ENCODE measurements at places on chromosomes 5 and 9. TPM values are rescaled to one million over a fixed set of nuclear protein-coding genes. Genes with fewer than 3 reads are reported as not detected.

DNA sequence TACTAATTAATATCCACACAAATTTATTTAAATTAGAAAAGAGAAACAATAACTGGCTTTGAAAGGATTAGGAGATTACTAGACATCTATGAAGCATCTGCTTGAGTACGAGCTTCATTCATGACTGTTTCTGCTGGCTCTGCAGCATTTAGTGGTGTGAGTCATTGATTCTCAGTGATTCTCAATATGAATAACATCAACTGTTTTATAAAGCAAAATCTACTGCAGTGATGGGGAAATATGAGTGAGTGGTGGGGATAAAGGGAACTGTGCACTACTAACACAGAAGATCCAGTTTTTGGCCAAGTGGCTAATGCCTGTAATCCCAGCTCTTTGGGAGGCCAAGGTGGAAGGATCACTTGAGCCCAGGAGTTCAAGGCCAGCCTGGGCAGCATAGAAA lies 8.4 kb downstream of the FNBP1 start:
- peak; percentile 26 for DNase-seq

- DNase-seq, result no peak
Observed at GRCh38 chr9:34179213-34180136, 632 bp downstream of the UBAP1 start.

Gene CXCL14
- not detected for total RNA-seq

- DNase-seq, result no peak
Observed at GRCh38 chr5:106640511-106640910, 1030.2 kb downstream of the EFNA5 start.

DNA sequence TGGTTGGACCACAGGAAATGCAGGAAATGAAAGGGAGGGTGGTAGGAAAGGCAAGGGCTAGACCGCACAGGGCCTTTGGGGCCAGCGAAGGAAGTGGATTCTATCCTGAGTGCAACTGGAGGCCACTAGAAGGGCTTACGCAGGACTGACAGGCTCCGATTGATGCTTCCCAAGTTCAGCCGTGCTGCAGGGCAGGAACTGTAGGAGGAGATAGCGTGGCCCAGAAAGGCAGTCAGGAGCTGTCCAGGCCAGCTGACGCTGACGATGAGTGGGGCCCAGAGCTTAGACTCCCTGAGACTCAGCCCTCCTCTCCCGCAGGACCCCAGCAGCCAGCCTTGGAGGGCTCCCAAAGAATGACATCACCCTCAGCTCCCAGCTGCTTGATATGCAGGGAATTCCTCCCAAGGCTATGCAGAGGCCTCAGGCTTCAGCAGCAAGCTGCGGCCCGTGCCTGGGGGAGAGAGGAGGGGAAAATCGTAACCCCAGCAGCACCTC lies 48.8 kb downstream of the KCNIP1 start:
- DNase-seq, result peak; percentile 67

DNA sequence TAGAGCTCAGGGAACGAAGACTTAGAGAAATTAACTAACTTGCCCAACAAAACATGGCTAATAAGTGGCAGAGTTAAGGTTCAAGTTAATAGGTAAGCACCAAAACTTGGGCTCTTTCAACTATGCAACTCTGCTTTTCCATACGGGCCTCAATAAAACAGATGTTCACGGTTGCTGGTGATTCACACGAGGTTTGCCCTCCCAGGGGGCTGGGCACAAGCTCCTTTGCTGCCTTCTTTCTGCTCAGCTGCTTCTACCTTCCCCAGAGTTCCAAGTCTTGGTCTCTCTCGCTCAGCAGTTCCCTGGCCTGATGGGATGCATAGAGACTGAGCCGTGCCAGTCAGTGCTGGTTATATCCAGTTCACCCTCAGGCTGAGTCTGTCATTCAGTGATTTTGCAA lies 217.9 kb downstream of the SREK1 start:
- no peak for DNase-seq

GRCh38 chr9:109408759-109409462 lies 88.1 kb upstream of the EPB41L4B start:
- peak; percentile 43 for DNase-seq

DNA sequence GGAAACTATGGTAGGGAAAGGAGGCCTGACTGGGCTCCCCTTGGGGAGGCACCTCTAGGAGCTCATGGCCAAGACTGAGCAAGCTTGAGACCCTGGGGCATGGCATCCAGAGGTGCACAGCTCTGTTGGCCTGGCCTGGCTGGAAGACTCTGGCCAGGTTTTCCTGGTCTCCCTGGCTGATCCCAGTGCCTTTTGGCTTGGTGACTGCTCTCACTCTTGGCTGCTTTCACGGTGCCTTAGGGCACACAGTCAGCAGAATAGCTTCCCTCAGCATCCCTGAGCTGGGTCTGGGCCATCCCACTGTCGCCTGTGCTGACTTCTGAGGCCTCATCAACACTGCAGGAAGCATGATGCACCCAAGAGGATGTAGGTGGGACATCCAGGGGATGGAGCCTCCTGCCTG lies 13.4 kb upstream of the DELE1 start:
- no peak for DNase-seq

DNA sequence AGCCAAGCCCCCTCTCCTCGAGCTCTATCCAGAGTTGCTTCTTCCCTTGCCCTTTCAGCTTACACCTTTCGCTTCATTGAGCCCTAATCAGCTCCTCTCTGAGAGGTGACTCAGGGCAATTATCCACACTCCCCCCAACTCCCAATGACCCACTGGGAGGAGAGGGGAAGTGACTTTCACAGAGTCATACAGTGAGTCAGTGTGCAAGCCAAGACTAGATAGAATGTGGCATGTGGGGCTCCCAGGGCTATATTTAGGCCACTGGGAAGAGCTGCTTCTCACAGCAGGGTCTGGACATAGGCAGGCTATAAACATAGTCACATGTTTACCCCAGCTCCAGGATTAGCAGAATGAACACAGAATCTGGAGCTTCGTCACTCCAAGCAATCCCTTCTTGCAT lies 57.4 kb downstream of the NRG2 start:
- peak; percentile 70 for DNase-seq

Gene PCDHB9
- total RNA-seq, result 6.8 TPM

DNA sequence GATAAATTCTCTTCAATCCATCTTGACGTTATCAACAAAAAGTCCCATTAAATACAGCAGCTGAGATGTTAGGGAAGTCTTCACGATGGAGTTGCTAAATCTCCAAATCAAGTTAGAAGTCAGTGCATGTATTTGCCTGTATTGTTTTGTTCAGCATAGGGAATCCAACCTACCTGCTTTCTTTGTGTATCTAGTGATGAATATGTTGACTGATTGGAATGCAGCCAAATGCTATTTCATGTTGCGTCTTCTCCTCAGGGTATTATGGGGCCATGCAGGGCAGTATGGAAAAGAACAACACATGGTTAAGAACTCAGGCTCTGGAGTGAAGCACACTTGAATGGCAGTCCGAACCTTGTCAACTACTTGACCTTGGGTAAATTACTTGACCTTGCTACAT lies 529.5 kb upstream of the ZNF462 start:
- no peak for DNase-seq

- peak; percentile 84 for DNase-seq
Observed at GRCh38 chr5:133273661-133274596, 222.1 kb downstream of the HSPA4 start.

Gene HTR4
- total RNA-seq, result not detected

Gene IL13
- not detected for total RNA-seq

- DNase-seq, result no peak
Observed at GRCh38 chr5:96093890-96094381, 132.3 kb upstream of the ELL2 start.

Gene RGMB
- 206 TPM for total RNA-seq

GRCh38 chr9:38284039-38284575 lies 108.4 kb upstream of the ALDH1B1 start:
- DNase-seq, result no peak

DNA sequence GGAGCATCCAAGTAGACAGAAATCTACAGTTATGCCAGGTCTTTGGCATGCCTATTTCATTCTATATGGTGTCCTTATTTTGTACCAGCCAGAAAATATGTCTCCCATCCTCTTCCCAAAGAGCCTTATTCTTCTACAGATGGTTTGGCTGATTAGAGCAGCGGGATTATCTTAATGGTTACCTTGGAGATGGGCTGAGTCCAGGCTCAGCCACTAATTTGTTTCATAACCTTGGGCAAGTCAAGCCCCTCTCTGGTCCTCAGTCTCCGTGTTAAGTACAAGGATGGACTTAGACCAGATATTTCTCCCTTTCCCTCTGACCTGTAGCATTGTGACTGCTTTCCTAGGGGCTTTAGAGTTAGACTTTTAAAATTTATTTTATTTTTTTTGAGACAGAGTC lies 11.1 kb upstream of the GLE1 start:
- no peak for DNase-seq

Gene OTP
- not detected for total RNA-seq

Gene RNF183
- not detected for total RNA-seq

Gene PFN3
- total RNA-seq, result not detected

DNA sequence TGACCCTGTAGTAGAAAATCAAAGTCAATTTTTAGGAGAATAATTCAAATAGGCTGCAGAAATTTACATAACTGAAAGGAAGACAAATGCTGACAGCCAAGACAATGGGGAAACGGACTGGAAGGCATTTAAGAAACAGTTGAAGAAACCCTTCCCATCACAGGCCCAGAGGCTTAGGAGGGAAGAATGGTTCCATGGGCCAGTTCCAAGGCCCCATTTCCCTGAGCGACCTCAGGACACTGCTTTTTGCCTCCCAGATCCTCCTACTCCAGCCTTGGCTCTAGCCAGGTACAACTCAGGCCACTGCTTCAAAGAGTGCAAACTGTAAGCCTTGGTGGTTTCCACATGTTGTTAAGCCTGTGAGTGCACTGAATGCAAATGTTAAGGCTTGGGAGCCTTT lies 184.1 kb upstream of the SGCD start:
- no peak for DNase-seq

DNA sequence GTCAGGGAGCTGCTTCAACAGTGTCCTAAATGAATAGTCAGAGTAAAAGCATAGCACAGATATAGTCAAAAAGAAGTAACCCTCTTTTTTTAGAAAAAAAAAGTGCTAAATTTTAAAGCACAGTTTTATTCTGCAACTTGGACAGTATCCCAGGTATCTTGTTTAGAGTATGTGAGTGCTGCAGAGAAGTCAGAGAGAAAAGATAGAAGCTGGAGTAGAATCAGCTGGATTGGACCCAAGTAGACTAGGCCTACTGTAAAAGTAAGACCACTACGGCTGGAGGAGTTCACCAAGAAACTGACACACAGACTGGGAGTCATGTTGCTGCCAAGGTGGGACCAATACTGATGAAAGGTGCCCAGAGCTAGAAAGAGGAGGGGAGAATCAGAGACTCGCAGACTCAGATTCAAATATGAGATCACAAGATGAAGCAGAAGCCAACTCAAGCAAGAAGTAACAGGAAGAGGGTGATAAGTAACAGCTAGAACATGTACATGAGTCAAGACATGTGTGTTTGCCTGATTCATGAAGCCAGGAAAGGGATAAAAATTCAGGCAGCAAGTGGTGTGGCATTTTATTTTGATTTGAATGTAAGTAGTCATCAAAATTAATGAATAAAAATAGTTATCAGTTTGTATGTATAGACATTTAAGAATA lies 25.6 kb upstream of the TUSC1 start:
- no peak for DNase-seq

DNA sequence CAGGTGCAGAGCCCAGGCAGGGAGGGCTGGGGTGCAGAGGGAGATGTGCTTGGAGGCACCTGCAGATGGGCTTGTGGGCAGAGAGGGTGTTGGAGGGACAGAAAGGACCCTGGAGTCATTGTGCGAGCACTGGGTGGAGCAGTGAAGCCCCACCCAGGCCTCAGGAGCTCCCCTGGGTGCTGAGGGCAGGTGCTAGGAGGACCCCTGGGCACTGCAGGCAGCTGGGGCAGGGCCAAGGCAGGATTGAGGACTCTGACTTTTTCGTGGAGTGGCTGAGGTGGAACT lies 10.3 kb upstream of the SLC6A18 start:
- no peak for DNase-seq

GRCh38 chr9:34086864-34087263 lies 38.2 kb upstream of the UBAP2 start:
- peak; percentile 72 for DNase-seq

- no peak for DNase-seq
Observed at GRCh38 chr5:78562714-78563330, 85.8 kb downstream of the LHFPL2 start.

Gene ANKRD20A1
- not detected for total RNA-seq

DNA sequence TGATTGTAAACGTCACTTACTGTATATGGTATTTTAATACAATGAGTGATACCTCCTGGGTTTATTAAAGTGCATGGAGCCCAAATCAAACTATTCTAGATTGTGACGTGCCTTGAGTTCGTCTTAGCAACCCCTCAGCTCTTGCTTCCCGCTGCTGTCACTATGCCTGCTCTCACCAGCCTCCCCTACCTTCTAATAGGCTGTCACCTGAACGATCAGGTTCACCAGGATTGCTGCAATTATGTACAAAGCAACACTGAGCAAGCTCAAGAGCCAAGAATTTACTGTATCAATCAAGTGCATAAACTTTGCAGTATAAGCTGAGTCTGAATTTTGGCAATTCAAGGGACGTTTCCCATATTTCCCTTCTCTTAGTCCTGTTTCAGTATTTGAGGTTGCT lies 3.0 kb downstream of the LECT2 start:
- no peak for DNase-seq

Gene EGFLAM
- 19.9 TPM for total RNA-seq

Gene SLCO6A1
- 0.16 TPM for total RNA-seq

Gene SPATA31A3
- total RNA-seq, result not detected

Gene CDKN2B-AS1
- 2.7 TPM for total RNA-seq

Gene ELOVL7
- total RNA-seq, result 0.13 TPM

DNA sequence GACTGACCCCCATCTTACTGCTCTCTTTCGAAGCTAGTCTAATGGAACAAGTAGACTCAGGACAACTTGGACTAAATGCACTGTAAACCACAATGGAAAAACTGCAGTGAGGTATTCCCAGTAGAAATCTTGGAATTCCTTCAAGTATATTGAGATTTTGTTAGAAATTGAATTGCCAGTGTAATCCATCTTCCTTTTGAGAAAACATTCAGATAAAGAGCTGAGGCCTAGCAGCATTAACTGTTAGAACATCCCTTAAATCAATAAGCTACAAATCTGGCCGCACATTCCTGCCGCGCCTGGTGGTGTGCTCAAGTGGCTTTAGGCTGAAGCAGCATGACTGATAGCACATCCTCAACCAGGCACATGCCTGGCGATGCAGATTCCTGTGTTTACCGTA lies 29.3 kb downstream of the PPIC start:
- DNase-seq, result no peak

Gene BTNL3
- total RNA-seq, result 0.21 TPM

DNA sequence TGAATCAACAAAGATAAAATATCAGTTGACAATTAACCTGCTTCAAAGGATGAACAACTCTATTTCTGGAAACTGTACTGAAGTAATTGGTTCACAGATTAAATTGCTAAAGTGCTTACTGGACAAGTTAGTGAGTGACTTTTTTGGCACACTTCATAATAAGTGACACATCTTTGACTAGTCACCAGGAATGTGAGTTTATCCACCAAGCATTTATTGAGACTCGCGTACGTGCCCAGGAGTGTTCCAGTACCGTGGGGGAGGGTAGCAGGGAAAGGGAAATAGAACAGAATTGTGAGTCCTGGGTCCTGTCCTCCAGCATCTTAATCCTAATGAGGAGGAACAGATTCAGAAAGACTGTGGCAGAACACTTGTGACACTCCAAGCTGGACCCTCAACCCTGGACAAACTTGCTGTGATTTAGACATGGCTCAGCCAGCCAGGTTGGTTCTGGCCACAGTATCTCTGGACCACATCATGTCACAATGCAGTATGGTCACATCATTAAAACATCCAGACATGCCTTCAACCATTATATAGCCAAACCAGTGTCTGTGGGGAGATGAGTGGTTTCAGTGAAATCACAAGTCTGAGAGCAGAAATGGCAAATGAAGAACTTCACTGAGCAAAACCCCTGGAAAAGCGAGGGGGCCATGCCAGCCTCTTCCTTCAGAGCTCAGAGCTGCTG lies 623.1 kb downstream of the BNC2 start:
- DNase-seq, result no peak

All from myocyte (in vitro differentiated cells).